D341Med (cell line): ENCODE measurements at places on chromosomes 3 and 15.
A peak's percentile ranks its signal among the peaks of the same experiment; 100 is the strongest.

GRCh38 chr3:46998121-46998851 lies 18.8 kb downstream of the NBEAL2 start:
- DNase-seq, result peak; percentile 89

DNA sequence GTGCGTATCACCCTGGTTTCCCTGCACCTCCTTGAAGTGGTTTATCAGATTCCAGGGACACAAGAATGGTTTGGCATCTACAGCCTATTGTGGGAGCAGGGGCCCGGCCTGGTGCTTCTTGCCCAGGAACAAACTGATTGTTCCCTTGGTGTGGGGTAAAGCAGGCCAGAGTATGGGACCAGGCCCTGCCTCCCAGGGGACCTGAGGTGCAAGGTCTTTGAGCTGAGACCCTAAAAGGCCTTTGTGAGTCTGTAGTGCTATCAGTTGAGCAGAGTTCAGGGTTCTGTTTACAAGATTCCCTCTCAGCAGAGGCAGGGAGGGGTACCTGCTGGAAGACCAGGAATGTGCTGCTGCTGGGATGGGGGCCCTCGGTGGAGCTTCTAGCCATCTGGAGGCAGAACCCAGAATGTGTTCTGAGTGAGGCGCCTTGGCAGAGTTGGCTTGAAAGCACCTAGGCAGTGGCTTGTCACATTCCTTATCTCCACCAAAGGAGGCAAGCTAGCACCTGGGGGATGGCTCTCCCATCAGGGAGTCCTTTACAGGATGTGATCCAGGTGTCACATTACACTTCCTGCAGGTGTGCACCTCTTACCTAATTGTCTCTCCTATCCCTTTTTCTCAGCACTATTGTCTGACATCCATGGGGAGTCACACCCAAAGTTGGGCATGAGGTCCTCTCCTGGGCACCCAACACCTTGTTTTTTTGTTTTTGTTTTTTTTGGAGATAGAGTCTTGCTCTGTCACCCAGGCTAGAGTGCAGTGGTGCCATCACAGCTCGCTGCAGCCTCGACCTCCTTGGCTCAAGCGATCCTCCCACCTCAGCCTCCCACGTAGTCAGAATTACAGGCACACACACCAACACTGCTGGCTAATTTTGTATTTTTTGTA lies 13.1 kb downstream of the FLNB start:
- no peak for DNase-seq

GRCh38 chr3:179796421-179796820 lies 143.6 kb downstream of the USP13 start:
- DNase-seq, result no peak

DNA sequence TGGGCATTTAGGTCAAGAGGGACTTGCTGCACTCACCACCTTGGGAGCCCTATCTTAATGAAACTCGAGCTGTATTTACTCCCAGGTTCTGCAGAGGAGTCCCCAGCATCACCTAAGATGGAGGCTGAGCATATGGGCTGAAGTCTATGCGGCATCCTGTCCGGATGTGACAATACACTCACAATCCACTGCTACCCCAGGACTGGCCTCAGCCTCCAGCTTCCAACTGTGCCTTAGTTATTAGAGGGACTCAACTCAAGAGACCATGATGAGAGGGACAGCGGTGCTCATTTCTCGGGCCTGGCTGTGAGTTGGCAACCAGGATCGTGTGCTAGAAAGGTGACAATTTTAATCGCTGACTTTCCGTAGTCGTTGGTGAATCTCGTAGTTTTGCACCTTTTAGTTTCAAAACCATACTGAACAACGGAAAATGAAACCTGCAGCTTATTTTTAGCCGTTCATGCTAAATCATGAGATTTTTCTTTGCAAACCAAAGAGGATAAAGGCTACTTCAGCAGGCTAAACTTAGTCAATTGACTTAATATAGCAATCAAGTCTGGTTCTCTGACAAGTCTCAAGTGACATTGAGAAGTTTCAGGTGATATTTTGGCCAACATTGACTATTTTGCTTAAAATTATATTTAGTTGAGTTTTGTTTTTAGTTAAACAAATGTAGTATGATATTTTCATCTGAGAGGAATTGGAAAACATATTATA lies 11.1 kb downstream of the ZBTB38 start:
- DNase-seq, result no peak

DNA sequence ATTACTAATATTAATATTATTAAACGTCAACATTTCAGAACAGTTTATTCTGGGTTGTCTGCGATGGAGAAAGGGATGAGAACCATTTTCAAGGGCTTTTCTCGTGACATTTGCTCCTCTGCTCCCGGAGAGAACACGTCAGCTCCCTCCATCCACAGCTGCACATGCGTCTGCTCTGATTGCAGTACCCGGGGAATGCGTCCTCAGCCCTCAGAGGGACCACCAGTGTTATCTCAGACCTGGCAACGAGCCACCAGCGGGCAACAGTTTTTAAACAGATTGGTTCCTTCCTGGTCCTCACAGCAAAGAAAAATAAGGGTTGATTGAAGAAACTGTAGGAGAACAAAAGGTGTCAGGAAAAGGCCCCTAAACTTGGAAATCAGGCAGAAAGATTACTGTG lies 202.2 kb upstream of the ADAMTS9 start:
- no peak for DNase-seq

DNA sequence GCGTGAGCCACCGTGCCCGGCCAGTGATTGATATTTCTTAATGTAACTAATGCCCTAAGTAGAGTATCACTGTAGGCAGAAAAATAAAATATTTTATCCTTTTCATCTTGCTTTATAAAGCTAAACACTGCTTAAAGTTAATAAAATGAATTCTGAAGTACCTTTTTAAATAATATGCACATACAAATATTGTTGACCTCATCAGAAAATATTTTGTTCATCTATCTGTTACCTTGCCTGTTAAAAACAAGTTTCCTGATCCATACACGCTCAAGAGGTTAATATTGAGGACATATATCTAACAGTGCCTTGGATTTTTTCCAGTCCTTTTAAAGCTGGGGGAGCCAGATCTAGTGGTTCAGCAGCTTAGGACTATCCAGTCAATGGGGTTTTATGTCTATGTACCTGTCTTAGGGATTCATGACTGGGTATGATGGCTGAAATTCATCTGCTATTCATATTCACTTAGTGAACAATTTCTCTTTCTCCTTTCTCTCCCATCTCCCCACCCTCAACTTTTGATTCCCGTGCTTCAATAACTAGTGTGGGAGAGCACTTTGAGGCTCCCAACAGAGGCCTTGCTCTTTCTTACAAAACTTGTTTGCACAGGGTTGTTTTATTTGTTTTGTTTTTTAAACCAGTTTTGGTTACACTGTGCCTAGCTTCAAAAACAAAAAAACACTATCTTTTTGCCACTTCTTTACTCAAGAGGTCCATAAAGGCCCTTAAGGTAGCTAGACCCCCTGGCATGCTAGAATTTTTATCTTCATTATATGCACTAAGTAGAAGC lies 7.0 kb downstream of the SLC25A36 start:
- no peak for DNase-seq

- DNase-seq, result no peak
Measured at GRCh38 chr3:158095111-158095813, 11.0 kb downstream of the SHOX2 start.

GRCh38 chr3:38985981-38986380 lies 65.8 kb downstream of the SCN11A start:
- DNase-seq, result no peak

GRCh38 chr15:87609474-87609873 lies 647.1 kb downstream of the NTRK3 start:
- no peak for DNase-seq

DNA sequence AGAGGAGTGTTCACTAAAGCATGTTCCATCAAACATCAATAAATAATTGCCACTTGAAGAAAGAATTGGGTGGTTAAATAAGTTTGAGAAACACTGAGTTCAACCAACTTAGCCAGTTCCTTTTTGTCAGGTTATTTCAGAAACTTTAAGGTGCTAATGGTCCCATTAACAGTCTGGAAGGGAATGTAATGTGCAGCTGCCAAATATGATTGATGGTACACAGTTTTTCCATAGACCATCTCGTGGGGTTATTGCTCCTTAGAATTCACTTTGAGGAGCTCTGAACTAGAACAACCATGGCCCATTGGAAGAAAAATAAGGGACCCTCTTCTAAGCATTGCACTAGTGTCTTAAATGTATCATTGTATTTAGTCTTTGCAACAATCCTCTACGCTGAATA lies 185.8 kb upstream of the NR2F2 start:
- DNase-seq, result no peak

DNA sequence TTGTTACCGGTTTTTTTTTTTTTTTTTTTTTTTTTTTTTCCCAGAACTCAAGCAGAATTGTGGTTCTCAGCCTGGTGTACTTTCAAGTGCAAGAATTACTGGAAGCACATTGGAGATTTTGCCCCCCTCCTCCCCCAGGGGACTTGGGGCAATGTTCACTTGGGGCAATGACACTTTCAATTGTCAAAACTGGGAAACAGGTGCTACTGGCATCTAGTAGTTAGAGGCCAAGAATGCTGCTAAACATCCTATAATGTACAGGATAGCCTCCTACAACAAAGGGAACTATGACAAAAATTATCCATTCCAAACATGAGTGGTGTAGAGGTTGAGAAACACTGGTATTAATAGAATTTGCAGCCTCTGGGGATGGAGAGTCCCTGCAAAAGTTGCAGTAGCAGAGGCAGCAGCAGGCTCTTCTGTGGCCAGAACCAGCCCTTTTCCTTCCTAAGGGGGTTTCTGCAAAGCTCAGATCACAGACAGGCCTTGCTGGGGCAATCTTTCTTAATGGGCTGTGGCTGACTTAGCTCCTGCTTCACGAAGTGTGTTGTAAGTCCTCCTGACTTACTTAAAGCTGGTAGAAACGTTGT lies 144.3 kb upstream of the MRPS22 start:
- no peak for DNase-seq

DNA sequence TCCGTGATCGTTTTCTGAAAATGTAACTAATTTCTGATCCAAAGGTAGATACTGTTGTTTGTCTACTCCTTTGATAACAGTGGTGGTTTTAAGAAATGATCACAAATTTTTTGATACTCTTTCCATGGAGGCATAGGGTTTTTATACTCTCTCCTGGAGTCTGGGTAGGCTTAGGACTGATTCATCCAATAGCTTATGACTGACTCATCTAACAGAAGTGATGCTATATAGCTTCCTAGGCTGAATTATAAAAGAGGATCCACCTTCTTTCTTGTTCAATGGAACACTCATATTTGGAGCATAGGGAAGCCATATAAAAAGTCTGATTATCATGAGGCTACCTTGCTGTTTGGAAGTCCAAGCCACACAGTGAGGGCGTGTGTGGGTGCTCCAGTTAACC lies 84.3 kb downstream of the CHST2 start:
- no peak for DNase-seq

DNA sequence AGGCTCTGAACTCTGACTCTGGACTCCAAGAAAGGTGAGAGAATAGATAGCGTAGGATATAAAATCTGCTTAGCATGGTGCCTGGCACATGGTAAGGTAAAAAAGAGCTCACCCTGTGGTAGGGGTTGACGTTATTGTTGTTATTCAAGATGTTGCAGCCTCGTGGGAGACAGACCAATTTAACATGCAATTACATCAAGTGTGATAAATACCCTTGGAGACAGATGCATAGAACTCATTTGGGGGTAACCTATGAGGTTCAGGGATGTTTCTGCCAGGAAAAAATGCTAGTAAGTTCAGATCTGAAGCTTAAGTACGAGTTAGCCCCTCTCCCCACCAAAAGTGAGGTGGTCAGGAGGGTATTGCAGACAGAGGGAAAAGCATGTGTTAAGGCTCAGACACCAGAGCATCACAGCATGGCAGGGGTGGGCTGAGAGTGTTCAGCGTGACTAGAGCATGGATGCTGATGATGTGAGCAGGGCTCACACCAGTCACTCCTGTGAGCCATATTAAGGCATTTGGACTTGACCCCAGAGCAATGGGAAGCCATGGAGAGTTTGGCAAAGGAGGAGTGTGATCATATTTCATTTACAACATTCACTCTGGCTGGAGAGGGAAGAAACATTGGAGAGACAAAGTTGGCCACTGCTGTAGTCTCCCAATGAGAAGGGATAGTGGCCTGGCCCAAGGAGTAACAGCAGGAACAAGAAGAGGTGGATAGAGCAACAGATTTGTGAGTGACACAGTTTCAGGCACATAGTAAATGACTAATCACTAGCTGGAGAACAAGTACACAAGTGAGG lies 181.0 kb downstream of the UACA start:
- peak; percentile 21 for DNase-seq

DNA sequence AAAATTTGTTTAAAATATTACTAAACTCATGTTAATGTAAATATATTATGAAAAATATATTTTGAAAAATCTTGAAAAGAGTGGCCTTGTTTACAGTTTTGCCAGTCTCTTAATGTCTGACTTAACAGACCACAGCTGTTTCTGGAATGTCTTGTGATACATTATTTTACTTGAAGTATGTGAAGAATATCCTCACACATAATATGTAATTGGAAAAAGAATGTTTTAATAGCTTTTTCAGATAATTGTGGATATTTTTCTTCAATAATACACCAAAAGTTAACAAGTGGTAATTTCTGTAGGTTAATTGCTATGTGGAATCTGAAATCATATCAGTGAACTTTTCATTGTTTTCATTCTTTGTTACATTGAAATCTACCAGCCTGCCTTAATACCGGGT lies 101.3 kb downstream of the UBE2E2 start:
- no peak for DNase-seq

DNA sequence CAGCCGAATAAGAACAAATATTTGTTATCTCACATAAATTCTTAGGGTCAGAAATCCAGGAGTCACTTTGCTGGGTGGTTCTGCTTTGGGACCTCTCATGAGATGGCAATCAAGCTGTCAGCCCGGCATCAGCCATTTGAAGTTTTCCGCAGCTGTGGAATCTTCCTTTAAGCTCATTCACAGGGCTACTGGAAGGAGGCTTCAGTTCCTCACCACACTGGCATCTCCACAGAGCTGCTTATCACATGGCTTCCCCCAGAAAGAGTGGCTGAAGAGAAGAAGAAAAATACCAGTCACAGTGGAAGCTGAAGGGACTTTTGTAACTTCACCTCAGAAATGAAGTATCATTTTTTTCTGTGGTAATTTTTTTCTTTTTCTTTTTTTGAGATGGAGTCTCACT lies 267.7 kb downstream of the CHL1 start:
- no peak for DNase-seq

DNA sequence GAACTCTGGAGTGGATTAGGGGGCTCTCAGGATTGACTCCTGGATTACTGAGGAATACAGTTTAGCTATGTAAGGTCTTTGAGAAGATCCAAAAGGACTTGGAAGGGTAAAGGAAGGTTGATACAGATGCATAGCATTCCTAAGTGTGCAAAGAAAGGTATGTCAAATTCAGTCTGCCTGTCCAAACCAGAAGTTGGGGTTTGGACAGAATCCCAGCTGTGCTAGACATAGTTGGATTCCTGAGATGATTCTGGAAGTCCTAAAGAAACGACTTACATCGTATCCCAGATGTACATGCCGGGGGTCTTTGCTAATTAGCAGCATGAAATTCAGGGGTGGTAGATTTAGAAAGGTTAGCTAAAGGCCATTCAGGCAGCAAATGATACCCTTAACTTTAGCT lies 97.7 kb upstream of the TSPAN3 start:
- no peak for DNase-seq
